ENCODE measurements at places on chromosomes 6 and 20.
A peak's percentile ranks its signal among the peaks of the same experiment; 100 is the strongest.

DNA sequence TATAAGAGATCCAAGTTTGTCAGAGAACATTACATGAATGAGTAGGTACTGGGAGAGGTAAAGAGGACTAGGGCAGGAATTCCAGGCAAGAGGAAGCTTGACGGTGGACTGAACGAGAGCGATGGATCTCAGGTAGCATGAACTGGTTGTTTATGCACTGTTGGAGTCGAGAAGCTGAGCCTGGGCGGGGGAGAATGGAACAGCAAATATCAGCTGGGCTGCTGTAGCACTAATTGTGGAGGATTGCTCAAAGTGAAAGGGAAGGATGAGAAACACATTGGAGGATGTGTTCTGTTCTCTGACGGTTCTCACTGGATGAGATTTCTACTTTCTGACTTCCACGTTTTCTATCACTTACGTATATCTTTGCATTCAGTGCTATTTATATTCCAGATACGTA, 164.2 kb downstream of the PHF3 start:
- no peaks in the 10 kb centered on the region for H3K27me3 ChIP-seq
- no peaks in the 10 kb centered on the region for H3K36me3 ChIP-seq
- H3K4me1 ChIP-seq, result no peaks in the 10 kb centered on the region
- no peak for DNase-seq
- no peak overlapping the region for H3K4me3 ChIP-seq

GRCh38 chr6:41583565-41583964, 37.4 kb downstream of the FOXP4 start:
- DNase-seq, result no peak
- H3K36me3 ChIP-seq, result no peaks in the 10 kb centered on the region
- H3K4me1 ChIP-seq, result no peaks in the 10 kb centered on the region
- no peaks in the 10 kb centered on the region for H3K27me3 ChIP-seq
- no peak overlapping the region for H3K4me3 ChIP-seq
- H3K27ac ChIP-seq, result no peak overlapping the region

DNA sequence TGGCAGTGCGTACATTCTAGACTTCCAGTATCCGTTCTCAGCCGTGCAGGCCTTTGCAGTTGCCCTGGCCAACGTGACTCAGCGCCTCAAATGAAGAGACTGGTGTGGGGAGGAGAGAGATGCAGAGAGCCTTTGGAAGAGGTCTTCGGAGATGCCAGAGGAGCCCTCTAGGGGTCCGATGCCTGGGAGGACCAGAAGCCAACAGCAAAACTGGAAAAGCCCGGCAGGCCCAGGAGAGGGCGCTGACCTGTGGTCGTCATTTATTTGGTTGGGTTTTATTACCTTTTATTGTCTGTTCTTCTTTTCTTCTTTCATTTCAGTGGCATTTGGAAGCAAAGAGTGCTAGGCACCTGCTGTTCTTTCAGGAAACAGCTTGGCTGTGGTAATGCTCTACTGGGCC, 53.3 kb upstream of the TMEM181 start:
- no peak overlapping the region for H3K4me3 ChIP-seq
- no peaks in the 10 kb centered on the region for H3K4me1 ChIP-seq
- no peak for DNase-seq
- no peak overlapping the region for H3K27ac ChIP-seq

DNA sequence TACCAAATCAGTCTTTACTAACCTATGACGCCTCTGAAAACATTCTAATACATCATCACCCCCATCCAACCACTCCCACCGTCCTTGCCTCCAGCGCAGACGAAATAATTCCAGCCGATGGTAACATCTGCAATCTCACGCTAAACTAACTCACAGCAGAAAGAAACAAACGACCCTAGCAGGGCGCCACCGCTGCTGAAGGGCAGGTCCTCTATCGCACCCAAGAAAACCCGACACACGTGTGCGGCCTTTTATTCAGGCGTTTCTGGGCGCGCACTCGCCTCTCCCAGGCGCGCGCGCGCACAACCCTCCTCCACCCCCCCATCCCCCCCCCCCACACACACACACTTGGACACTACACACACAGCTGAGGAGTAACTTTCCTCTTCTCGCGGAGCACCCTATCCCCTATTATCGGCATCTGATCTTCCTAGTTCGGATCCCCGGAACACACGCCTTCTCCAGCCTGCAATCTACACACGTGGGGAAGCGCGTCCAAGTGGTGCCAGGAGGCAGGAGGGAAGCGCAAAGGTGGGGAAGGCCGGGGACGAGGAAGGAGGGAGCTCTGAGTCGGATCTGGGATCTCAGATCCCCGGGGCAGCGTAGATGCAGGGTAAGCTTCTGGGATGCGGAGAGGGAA, 1.4 kb downstream of the GFOD1 start:
- H3K36me3 ChIP-seq, result peaks cover 2% of the 10 kb centered on the region
- peaks cover 37% of the 10 kb centered on the region for H3K4me1 ChIP-seq
- H3K4me3 ChIP-seq, result peak overlapping the region; percentile 88
- H3K27ac ChIP-seq, result peak overlapping the region; percentile 84
- peaks cover 8% of the 10 kb centered on the region for H3K27me3 ChIP-seq

- H3K4me1 ChIP-seq, result no peaks in the 10 kb centered on the region
- no peak overlapping the region for H3K4me3 ChIP-seq
- no peak for DNase-seq
- H3K27ac ChIP-seq, result no peak overlapping the region
These were observed 49.9 kb upstream of the BMP5 start for GRCh38 chr6:55925292-55925691.

GRCh38 chr20:47220161-47220582, 136.3 kb downstream of the ZMYND8 start:
- H3K27me3 ChIP-seq, result no peaks in the 10 kb centered on the region
- DNase-seq, result peak; percentile 60
- H3K4me3 ChIP-seq, result no peak overlapping the region

- no peak overlapping the region for H3K4me3 ChIP-seq
- H3K4me1 ChIP-seq, result no peaks in the 10 kb centered on the region
- H3K36me3 ChIP-seq, result no peaks in the 10 kb centered on the region
These were observed 277.9 kb upstream of the IRAK1BP1 start for GRCh38 chr6:78589436-78589835.

DNA sequence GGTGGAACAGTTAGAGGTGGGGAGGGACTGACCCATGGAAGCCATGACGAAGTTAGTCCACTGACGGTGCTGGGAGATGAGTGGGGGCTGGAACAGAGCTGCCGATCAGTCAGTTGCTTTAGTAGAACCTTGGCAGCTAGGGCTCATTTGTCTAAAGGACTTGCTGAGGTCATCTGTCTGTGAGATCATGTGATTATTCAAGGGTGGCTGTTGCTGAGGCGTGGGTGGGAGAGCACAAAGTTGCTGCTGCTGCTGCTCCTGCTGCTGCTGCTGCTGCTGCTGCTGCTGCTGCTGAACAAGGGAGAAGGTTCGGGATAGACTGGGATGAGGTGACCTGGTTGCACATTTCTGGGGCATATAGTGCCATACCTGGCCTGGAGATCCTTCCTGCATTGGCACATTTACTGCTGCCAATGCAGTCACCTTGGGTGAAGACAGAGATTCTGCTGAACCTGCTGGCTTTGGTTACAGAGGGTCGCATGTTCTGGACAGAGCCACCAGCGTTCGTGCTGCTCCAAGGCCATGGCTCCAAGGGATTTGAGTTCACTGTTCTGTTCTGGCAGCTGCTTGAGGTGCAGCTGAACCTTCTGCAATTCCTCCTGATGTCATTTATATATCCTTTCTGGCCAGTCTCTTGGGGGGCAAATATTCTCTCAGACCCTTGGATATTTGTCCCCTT, 840.5 kb downstream of the HACE1 start:
- H3K27ac ChIP-seq, result no peak overlapping the region
- H3K4me3 ChIP-seq, result no peak overlapping the region
- H3K4me1 ChIP-seq, result no peaks in the 10 kb centered on the region
- DNase-seq, result no peak
- H3K27me3 ChIP-seq, result no peaks in the 10 kb centered on the region

DNA sequence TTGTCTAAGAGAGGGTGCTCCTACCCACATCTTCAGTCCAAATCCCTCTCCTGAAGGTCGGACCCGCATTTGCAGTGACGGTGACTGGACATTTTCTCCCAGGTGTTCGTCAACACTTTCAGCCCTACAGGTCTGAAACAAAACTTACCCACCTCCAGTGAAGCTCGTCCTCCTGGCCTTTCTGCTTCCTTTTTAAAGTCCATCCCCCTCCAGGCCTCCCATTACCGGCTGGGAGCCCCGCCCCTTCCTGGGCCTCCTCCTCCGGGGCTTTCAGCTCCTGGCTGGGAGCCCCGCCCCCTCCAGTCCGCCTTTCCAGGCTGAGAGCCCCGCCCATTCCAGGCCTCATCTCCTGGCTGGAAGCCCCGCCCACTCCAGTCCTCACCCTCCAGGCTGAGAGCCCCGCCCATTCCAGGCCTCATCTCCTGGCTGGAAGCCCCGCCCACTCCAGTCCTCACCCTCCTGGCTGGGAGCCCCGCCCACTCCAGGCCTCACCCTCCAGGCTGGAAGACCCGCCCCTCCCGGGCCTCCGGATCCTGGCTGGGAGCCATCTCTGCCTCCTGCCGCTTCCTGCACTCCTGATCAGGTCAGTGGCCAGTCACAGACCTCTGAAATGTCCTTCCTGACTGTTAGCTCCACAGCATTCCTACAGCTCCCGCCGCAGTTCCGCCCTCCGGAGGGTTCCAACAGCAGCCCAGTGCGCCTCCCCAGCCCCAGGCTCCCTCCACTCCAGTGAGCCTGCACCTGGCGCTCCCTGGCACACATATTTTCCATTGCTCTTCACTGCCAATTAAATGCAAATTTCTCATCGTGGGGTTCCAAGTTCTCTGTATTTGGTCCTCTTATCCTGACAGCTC, 98.5 kb downstream of the LY86 start:
- H3K27me3 ChIP-seq, result peaks cover 7% of the 10 kb centered on the region
- no peaks in the 10 kb centered on the region for H3K36me3 ChIP-seq
- H3K27ac ChIP-seq, result no peak overlapping the region
- DNase-seq, result no peak
